SW 1271 (cell line): ENCODE measurements at places on chromosomes 1 and 21.
A peak's percentile ranks its signal among the peaks of the same experiment; 100 is the strongest.

GRCh38 chr1:213905344-213905743 is 82.4 kb upstream of the PROX1 start:
- no peak for DNase-seq

DNA sequence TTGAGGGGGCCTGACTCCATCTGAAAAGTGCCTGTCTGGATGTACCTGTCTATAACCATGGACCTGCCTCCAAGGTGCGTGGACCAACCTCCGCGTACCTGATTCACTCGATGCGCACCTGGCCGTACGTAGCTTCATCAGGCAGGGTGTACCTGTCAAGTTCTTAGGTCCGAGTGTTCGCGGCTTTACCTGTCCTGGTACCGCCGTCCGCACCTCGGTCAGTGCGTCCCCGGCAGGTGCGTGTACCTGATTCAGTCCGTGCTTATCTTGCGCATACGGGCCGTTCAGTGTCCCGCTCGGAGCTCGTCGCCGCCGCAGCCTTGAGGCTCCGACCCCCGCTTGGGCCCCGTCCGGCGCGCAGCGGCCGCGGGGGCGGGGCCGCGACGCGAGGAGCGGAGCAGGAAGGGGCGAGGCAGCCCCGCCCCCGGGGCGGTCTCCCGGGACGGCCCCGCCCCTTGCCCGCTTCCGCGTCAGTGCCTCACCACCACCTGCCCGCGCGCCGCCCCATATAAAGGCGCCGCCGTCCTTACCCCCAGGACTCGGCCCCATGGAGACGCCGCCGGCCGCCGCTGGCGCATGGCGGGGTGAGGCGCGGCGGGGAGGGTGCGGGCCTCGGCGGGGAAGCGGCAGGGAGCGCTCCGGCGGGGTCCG is at the start of gene ZC3H12A:
Gene ZC3H12A, plus strand, starts transcription at position 535 of the 651 bp plus-strand sequence. CDS start 917 bp downstream, outside the sequence.
- DNase-seq: peak; percentile 77

DNA sequence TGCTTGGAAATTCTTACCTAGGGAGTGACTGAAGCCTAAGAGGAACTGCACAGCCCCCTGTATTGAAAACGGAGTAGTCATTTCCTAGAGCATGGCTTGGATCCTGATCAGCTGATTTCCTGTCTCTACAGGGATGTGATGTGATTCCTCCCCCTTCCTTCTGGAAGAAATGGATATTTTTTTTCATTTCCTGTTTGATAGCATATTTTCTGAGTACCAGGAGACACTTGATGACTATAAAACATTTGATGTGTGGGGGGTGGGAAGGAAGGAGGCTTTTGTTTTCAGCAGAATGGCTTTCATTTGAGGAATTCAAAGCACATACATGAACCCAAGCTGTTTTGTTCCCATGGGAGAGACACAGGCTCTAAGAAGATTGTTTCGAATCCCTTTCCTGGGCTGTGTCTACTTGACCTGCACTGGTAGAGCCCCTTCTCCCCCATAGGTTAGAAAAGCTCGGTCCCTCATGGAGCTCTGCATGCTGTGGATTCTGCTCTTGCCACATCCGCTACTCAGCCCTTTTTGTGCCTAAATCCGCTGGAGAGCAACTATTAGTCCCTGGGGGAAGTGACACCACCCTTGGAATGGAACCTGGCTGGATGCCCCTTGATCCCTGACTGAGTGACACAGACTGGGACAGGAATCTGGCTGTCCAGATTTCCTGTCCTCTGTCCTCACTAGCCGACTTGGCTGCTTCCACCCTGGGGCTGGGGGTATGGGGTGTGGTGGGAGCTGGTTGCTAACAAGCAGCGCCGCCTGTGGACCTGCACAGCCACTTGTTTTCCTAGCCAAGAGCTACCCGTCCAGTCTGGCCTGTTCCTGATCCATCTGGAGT is 71.8 kb upstream of the MACF1 start:
- peak; percentile 77 for DNase-seq

DNA sequence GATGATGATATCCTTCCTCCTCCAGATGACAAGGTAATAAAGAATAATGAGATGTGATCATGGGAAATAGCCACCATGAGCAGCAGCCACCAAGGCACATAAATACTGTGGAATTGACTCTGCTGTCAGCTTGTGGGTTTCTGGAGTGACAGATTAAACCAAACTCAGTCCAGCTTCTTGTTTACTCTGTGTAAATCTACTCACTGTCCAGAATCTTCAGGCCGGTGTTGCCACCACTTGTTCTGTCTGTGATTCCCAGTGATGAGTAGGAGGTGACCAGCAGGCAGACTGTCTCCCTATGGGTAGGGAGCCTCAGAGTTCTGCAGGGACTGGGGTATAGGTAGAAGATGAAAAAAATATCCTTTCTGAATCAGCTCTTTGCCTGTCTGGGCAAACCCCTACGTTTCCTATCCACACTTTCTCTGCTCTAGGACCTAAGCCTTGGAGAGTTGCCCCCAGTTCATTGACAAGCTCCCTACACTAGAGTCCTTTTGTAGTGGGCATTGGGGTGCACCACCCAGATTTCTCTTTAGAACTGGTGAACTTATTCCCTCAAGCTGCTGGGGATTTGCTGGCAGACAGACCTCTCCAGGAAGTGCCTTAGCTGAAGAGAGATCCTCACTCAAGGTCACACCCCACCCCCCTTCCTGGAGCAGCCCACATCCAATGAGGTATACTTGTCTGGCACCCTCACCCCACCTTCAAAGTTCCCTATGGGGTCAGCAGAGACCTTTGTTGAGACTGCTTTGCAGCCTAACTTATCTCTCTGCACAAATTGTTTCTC is 47.6 kb downstream of the ATP1A1 start:
- no peak for DNase-seq

- no peak for DNase-seq
Measured at GRCh38 chr1:172662464-172663109, 3.7 kb downstream of the FASLG start.

DNA sequence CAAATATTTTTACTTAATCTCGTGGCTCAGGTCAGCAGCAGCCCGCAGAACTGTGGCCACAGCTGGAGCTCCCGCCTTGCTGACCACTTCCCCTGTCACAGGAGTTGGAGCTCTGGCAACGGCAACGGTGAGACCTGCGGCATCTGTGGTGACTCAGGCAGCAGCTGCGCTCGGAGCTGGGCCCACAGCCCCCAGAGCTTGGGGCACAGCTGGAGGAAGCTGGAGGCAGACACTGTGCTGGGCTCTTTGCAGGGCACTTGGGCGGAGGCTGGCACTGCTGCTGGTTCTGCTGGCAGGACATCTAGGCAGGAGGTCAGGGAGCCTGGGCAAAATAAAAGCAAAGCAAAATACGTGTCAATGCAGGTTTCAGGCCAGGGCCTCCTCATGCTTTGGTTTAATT is at the start of gene LCE3A:
Gene LCE3A, minus strand, starts transcription at position 301 of the 400 bp plus-strand sequence. Its CDS starts 0 bp downstream, at position 301.
- no peak for DNase-seq

DNA sequence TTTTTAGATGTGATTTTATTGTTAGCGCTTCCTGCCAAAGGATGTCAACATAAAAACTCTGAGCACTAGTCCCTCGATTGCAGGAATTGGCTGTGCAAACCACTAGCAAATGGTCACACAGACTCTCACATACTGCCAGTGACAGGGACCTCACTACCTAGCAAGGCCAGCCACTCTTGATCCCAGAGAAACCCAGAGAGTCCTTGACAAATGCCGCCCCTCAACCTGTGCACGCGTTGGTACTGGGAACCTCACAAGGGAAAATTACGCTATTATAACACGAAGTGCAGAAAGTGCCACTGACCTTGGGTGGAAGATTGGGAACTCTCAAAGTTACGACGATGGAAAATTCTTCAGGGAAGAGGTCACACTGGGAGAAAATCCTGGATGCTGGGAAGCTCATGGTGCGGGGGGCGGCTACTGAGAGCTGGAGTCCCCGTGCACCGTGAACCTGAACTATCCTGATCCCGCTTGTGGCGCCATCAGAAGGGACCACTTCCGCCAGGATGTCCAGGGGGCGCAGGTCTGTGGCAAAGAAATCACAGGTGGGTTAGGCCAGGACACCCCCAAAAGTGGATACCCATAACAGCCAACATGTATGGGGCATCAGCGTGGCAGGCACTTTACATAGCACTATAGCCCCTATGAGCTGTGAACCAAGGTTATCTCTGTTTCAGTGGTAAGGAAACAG is 5.9 kb upstream of the KRTAP10-4 start:
- no peak for DNase-seq

GRCh38 chr1:246748867-246749266 is 24.7 kb downstream of the SCCPDH start:
- no peak for DNase-seq

DNA sequence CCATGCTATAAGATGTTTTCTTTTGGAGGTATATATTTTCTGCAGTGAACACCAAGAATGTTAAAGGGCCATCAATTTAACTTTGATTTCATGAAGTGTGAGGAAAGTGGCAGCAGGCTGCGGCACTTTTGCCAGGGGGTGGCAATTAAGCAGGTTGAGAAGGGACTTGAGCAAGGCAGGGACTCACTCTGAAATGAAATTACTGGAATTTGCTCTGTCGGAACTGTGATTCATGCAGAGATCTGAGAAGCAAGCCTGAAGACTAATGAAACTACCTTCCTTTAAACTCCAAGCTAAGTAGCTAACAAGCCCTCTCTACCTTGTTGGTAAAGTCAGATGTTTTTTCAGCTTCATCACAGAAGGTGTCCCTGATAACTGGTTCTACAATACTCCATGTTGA is 441.6 kb downstream of the SIPA1L2 start:
- DNase-seq: no peak

GRCh38 chr21:38766987-38767722 is 38.6 kb upstream of the ETS2 start:
- DNase-seq: no peak

GRCh38 chr1:26833432-26834405 is 7.2 kb downstream of the ZDHHC18 start:
- no peak for DNase-seq

- DNase-seq: no peak
Measured at GRCh38 chr1:112971006-112971405, 15.0 kb upstream of the SLC16A1 start.

- no peak for DNase-seq
Measured at GRCh38 chr1:163082971-163083370, 13.8 kb downstream of the RGS4 start.
